ENCODE measurements at places on chromosomes 7 and 10.

DNA sequence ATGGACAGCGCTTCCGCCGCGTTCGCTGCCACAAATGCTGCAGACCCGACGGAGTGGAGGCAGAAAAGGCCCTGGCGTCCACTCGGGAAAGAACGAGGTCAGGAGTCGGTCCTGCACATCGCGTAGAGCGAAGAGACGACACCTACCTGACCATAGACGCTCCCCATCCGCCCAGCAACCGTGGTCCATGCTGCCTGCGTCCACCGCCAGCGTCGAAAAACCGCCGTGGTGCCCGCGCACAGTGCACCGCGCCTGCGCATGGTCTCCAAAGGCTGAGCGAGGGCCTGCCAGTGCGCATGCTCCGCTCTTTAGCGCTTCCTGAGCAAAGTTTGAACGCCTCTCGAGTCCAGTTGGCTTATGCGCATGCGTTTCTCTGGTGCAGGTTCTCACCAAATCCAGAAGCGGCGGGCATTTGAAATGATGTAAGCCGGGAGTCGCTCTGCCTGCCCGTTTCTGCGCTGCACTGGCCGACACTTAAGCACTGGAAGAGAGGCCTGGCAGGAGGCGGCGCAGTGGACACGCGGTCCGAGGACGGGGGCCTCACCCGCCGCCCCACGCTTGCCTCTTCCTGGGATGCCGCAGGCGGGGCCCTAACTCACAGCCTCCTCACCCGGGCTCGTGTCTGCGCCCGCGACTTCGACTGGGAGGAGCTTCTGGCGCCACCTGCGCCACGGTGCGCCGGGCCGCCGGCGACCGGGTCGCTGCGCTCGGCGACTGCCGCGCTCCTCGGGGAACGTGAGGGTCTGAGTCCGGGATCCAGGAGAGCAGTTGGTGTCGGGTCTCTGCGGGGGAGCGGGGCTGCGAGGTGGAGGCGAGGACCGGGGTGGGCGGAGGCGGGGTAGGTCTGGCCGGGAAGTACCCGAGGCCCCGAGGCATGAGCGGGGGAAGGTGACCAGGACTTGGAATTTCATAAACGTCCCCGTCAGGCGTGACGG, at the start of gene FAM24B:
TSS of gene FAM24B (minus strand) at position 243 of the 935 bp plus-strand sequence. CDS start 29,066 bp downstream, outside the sequence.
- DNase-seq, result peak; percentile 93

DNA sequence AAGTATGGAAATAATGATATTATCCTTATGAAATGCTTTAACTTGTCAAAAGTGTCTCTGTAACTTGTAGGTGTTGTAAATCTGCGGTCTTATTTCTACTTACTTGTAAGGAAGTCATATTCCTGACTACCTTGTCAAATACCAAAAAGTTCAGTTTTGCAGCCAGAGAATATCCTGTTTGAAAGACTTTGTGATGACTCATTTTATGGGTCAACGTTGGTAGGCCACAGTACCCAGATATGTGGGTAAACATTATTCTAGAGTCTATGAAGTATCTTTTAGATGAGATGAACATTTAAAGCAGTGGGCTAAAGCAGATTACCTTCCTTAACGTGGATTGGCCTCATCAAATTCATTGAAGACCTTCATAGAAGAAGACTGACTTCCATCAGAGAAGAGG, 195.3 kb downstream of the PPP1R9A start:
- no peak for DNase-seq

DNA sequence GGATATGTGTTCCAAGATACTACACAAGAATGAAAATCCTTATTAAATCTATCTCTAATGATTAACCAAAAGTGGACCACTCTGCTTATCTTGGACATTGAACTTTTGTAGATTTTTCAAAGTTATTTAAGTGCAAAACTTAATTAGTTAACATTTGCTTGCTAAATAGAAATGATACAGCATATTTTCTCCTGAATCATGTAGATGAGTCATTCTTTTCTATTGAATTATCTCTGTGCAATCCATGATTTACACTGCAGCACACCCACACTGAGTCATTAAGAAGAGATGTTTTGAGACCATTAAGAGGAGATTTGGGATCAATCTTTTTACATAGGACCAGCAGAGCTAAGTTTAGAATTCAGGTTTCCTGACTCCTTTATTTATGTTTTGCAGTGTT, 6.6 kb upstream of the ABCC2 start:
- no peak for DNase-seq

GRCh38 chr10:115558252-115558651, 465.1 kb downstream of the ATRNL1 start:
- DNase-seq, result no peak

- no peak for DNase-seq
These were observed 53.9 kb upstream of the NFE2L3 start for GRCh38 chr7:26097837-26098668.

DNA sequence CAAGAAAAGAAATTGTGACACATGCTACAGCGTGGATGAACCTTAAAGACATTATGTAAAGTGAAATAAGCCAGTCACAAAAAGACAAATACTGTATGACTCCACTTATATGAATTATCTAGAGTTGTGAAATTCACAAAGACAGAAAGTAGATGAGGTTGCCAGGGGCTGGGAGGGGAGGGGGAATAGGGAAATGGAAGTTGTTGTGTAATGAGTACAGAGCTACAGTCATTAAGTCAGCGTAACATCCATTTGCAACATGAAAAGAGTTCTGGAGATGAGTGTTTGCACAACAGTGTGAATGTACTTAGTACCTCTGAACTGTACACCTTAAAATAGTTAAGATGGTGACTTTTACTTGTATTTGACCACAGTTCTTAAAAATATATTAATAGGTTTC, 112.1 kb upstream of the CDK1 start:
- DNase-seq, result no peak

GRCh38 chr7:156497776-156498509, 142.6 kb upstream of the RNF32 start:
- DNase-seq, result no peak

GRCh38 chr7:148733496-148733895, 34.8 kb downstream of the CUL1 start:
- no peak for DNase-seq

GRCh38 chr10:323651-324293, 188.5 kb downstream of the ZMYND11 start:
- peak; percentile 24 for DNase-seq

DNA sequence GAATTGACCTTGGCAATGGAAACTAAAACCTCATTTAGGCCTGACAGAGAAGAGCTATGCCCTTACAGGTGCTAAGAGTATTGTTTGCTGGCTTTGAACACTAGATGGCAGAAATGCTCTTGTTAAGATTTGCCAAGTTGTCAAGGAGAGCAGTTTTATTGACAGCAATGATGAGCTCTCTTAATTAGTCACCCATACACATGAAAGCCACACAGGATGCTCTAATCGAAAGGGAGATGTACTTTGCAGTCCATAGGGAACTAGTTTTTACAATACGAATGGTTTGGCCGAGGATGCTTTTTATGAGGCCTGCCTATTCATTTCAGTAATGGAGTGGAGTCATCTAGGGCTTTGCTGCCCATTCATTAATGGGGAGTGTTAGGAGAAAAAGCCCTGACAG, 45.4 kb upstream of the MBL2 start:
- no peak for DNase-seq

- DNase-seq, result no peak
These were observed 142.3 kb downstream of the NRP1 start for GRCh38 chr10:33192190-33192589.

DNA sequence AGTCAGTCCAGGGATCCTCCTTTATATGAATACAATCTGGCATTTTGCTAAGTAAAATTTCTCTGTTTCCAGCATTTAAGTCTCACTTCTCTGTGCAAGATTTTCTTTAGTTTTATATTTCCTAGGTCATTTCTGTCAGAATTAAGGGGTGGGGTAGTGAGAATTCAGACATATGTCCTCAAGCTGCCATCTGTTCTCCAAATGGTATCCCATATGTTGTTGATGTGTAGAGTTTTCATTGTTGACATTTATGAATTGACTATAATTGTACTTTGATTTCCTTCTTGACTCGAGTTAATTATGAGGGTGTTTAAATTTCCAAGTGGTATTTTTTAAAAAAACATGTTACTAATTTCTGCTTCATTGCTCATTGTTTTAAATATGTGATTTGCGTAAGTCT, 148.8 kb downstream of the NPSR1 start:
- no peak for DNase-seq

GRCh38 chr7:45434167-45434784, 139.9 kb upstream of the ADCY1 start:
- DNase-seq, result no peak

DNA sequence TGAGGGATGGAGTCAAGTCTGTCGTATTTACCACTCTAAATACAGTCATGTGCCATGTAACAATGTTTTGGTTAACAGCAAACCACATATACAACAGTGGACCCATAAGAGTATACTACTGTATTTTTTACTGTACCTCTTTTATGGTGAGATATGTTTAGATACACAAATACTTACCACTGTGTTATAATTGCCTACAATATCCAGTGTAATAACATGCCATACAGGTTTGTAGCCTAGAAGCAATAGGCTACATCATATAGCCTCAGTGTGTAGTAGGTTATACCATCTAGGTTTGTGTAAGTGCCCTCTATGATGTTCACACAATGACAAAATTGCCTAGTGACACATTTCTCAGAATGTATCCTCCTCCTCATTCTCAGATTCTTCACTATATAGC, 110.4 kb downstream of the FAM107B start:
- DNase-seq, result no peak

- no peak for DNase-seq
These were observed 6.2 kb upstream of the MACC1 start for GRCh38 chr7:20223356-20223755.

- DNase-seq, result no peak
These were observed 2.8 kb downstream of the SP8 start for GRCh38 chr7:20783700-20784387.

- DNase-seq, result no peak
These were observed 154.8 kb downstream of the DNAJB9 start for GRCh38 chr7:108724251-108725100.

DNA sequence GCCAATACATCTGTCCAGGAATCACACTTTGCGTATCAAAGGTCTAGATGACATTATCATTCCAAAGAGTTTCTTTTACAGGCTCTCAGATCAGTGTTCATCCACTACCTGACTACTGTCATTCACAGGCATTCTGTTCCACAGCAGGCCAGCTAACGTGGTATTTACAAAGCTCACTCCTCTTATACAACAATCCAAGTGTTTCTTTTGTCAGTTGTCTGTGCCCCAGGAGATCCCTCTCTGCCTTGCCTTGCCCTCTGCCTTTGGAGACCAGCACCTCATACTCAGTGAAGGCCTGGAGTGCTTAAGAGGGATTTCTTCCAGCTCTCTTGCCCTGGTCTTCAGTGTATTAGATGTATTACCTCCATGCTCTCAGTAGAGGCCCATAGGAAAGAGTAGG, 34.6 kb upstream of the CC2D2B start:
- DNase-seq, result no peak

- no peak for DNase-seq
These were observed 54.5 kb downstream of the PARD3 start for GRCh38 chr10:34760606-34761005.

GRCh38 chr10:127845756-127846155, 47.0 kb downstream of the CLRN3 start:
- DNase-seq, result no peak

DNA sequence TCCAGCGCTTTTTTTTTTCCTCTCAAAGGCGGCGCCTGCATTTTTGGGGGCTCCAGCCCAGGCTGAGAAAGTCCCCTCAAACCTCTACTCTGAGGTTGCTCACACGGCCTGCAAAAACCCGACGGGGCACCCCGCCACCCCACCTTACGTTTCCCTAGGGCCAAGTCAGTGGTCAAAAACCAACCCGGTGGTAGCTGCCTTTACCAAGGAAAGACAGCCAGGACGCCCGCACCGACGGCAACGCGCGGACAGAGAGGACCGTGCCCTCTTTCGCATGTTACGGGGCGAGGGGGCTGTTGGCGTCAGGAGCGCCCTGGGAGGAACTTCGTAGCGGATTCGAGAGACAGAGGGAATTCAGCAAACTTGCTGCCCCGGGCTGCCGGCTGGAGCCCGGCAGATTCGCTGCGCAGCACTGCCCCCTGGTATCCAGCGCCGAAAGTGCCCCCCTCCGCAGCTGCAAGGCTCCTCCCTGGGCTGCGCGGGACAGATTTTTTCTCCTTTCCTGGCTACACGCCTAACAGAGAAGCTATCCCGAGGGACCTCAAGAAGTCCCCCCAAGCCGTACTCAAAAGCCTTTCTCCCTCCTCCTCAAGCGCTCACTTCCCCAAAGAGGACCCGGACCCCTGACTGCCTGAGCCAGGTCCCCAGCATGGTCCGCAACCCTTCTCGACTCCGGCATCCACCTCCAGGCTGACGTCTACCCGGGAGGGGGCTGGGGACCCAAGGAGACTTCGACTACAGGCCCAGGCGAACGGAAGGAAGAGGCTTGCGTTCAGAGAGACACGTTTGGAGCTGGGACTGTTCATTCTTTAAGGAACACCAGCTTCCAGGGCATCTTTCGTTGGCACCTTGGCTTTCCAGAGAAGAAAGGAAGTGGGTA, 27.7 kb upstream of the VAX1 start:
- no peak for DNase-seq

DNA sequence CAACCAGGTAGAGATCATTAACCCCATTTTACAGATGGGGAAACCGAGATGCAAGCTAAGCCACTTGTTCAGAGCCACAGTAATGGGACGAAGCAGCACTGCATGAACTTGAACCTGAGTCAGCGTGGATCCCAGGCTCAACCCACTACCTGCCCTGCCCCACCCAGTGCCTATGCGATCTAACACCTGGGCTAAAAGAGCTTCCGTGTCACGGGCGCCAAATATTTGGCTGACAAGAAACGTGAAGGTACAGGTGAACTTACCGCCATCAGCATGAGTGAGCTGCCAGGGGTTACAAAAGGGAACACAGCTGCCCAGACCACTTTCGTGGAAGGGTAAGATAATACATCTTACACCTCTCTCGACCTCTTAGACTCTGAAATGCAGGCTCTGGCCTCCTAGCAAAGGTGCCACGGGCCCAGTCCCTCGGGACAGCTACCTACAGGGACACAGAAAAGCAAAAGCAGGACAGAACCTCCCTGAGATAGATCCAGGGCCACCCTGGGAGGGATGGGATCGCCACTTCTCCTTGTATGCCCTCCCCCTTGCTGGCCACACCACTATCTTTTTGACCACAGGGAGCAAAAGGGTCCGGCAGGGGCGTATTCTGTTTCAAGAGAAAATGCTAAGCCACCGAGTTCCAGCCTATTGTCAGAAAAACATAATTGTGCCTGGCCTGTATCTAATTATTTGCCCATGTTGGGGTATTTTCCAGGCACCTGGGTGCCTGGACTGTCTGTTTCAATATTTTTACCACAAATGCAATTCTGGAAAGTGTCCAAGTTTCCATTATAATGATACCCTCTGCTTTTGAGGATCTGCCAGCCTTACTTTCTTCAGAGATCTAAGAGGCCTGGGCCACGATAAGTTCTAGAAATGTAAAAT, 6.4 kb downstream of the CHST15 start:
- DNase-seq, result no peak

- DNase-seq, result no peak
These were observed 171.5 kb downstream of the ZMYND11 start for GRCh38 chr10:306675-307185.

DNA sequence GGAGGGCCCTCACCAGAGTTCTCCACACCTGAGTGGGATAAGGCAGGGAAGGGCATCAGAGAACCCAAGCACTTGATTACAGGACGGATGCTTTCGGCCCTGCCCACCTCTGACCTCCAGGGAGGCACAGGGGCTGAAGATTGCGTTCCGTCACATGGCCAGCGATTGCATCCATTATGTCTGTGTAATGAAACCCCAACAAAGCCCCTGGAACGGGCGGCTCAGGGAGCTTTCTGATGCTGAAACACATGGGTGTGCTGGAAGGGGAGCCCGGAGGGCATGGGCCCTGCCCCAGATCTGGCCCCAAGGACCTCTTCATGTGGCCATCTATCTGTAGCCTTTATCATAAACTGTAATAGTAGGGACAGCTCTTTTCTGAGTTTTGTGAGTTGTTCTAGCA, 117.2 kb downstream of the PTPN20 start:
- DNase-seq, result no peak

Measured in stimulated activated CD4-positive, alpha-beta T cell treated with anti-CD3 and anti-CD28 coated beads, Interleukin-1b, Interleukin-23, amount 100 ng/mL, for 4 hours (primary cell).